ENCODE measurements at places on chromosomes 4 and X. TPM values are rescaled to one million over a fixed set of nuclear protein-coding genes. Genes with fewer than 3 reads are reported as not detected.

- DNase-seq, result no peak
- H3K4me1 ChIP-seq, result peaks cover 65% of the 10 kb centered on the region
- no peaks in the 10 kb centered on the region for H3K27me3 ChIP-seq
- H3K4me3 ChIP-seq, result no peak overlapping the region
- H3K27ac ChIP-seq, result peak overlapping the region; percentile 10
These were observed 50.0 kb downstream of the TET2 start for GRCh38 chr4:105196523-105197145.

GRCh38 chr4:77183777-77184420 lies 26.9 kb downstream of the CCNG2 start:
- H3K36me3 ChIP-seq, result no peaks in the 10 kb centered on the region
- no peak overlapping the region for H3K27ac ChIP-seq
- peaks cover 7% of the 10 kb centered on the region for H3K4me1 ChIP-seq
- H3K4me3 ChIP-seq, result no peak overlapping the region

GRCh38 chr4:48976041-48976440 lies 10.0 kb upstream of the CWH43 start:
- no peak overlapping the region for H3K27ac ChIP-seq
- peaks cover 19% of the 10 kb centered on the region for H3K27me3 ChIP-seq
- no peak for DNase-seq
- H3K36me3 ChIP-seq, result no peaks in the 10 kb centered on the region
- no peak overlapping the region for H3K4me3 ChIP-seq

GRCh38 chrX:131762802-131763234 lies 218.9 kb downstream of the OR13H1 start:
- H3K4me1 ChIP-seq, result no peaks in the 10 kb centered on the region
- no peaks in the 10 kb centered on the region for H3K27me3 ChIP-seq
- no peak for DNase-seq
- no peak overlapping the region for H3K27ac ChIP-seq
- no peaks in the 10 kb centered on the region for H3K36me3 ChIP-seq
- no peak overlapping the region for H3K4me3 ChIP-seq

DNA sequence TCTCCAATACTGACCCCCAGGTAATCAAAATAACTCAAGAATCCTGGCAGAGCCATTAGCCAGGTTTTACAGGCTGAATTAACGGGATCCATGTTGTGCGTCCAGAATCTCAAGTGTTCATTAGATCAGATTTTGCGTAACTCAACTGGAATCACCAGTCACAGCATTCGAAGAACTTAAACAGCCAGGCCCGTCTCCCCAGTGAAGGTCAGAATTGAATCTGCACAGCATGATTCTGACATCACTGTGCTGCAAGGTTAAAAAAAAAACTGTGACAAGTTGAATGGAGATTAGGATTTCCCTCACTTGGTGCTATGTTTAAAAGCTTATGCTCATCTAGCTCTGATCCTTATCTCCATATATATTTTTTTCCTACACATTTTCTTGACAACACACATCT lies 96.1 kb downstream of the ANOS1 start:
- no peak overlapping the region for H3K27ac ChIP-seq
- H3K4me3 ChIP-seq, result no peak overlapping the region
- H3K4me1 ChIP-seq, result no peaks in the 10 kb centered on the region
- no peaks in the 10 kb centered on the region for H3K27me3 ChIP-seq
- no peaks in the 10 kb centered on the region for H3K36me3 ChIP-seq

GRCh38 chr4:63232058-63232457 lies 1177.2 kb downstream of the TECRL start:
- H3K4me1 ChIP-seq, result no peaks in the 10 kb centered on the region
- H3K27me3 ChIP-seq, result no peaks in the 10 kb centered on the region
- DNase-seq, result no peak
- no peak overlapping the region for H3K27ac ChIP-seq
- no peaks in the 10 kb centered on the region for H3K36me3 ChIP-seq
- no peak overlapping the region for H3K4me3 ChIP-seq

- DNase-seq, result no peak
- no peaks in the 10 kb centered on the region for H3K27me3 ChIP-seq
- no peak overlapping the region for H3K4me3 ChIP-seq
- peak overlapping the region; percentile 74 for H3K27ac ChIP-seq
These were observed 112.5 kb downstream of the PDLIM5 start for GRCh38 chr4:94564252-94564651.

DNA sequence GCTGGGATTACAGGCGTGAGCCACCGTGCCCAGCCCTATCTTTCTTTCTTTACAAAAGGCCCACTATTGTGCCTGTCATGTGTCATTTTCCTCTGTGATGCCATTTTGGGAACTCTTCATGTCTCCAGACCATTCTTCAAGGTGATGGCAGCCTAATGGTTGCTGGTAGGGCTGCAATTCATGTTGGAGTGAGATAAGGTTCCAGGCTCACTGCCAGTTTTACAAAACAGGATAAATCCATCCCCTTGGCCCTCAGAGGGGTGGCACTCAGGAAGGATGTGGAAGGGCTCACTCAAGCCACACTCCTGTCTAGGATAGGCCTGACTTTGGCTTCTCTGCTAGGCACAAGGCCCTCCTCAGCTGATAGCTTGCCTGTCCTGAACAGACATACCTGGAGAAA lies 3.8 kb downstream of the TCEAL9 start:
- no peak for DNase-seq
- no peaks in the 10 kb centered on the region for H3K27me3 ChIP-seq

GRCh38 chr4:117466388-117466787 lies 381.0 kb upstream of the TRAM1L1 start:
- H3K27me3 ChIP-seq, result no peaks in the 10 kb centered on the region
- H3K27ac ChIP-seq, result no peak overlapping the region
- H3K4me3 ChIP-seq, result no peak overlapping the region

DNA sequence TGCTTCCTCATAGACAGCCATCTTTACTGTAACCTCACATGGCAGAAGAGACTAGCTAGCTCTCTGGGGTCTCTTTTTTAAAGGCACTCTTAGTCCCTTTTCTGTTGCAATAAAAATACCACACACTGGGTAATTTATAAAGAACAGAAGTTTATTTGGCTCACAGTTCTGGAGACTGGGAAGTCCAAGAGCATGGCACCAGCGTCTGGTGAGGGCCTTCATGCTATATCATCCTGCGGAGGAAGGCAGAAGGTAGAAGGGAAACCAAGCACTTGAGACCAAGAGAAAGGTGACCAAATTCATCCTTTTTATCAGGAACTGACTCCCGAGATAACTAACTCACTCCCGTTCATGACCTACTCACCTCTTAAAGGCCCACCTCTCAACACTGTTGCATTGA lies 5.4 kb upstream of the ANXA5 start:
- H3K27ac ChIP-seq, result no peak overlapping the region
- no peaks in the 10 kb centered on the region for H3K36me3 ChIP-seq
- no peaks in the 10 kb centered on the region for H3K27me3 ChIP-seq
- no peak overlapping the region for H3K4me3 ChIP-seq
- no peak for DNase-seq

GRCh38 chr4:87033902-87034301 lies 99.1 kb downstream of the AFF1 start:
- H3K4me3 ChIP-seq, result peak overlapping the region; percentile 43
- no peaks in the 10 kb centered on the region for H3K27me3 ChIP-seq
- DNase-seq, result no peak

GRCh38 chr4:160835789-160836188 lies 1328.0 kb downstream of the FSTL5 start:
- H3K4me1 ChIP-seq, result no peaks in the 10 kb centered on the region
- H3K4me3 ChIP-seq, result no peak overlapping the region
- H3K27me3 ChIP-seq, result no peaks in the 10 kb centered on the region
- no peak for DNase-seq
- H3K36me3 ChIP-seq, result no peaks in the 10 kb centered on the region

DNA sequence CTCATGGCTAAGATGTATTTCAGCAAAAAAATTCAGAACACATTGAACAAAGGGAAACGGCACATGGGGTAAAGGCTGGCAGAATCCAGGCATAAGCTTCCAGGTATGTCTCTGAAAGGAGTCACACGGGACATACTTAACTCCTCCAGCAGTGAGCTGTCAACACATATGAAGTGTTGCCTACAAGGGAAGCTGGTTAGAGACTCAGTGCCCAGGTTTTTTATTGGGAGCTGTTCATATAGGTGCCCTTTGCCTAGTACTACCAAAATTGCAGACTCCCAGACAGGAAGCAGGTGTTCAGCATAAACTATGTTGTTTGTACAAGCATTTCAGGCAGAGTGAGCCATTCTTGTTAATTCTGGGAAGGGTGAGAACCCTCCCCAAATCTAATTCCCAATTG lies 77.4 kb upstream of the PUDP start:
- no peaks in the 10 kb centered on the region for H3K4me1 ChIP-seq
- H3K4me3 ChIP-seq, result no peak overlapping the region
- no peak for DNase-seq
- H3K27ac ChIP-seq, result no peak overlapping the region

DNA sequence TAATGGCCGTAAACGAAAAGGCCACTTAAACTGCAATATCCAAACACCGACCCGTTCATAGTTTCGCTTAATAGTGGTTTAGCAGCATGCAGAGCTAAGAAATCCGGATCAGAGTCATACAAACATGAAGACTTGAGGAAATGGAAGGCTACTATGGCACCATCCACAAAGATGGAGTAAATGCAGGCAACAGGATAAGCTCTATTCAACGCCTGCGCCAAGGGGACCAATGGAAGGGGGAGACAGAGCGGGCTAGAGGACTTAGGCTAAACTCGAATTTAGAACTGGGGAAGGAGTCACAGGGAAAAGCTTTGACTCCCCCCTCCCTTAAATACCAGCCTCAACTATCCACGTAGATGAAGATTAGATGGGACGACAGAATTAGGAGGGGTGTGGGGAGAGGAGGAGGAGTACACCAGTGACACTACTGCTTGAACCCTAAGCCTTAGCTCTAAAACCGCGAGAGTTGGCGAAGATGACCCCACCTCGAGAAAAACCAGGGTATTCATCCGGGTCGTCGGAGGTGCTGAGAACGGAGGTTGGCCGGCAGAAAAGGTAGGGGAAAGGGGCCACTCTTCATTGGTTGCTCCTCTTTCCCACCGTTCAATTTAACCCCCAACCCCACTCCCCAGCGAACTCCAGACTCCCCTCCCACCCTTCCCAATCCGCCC lies 3.5 kb downstream of the HUWE1 start:
- peaks cover 17% of the 10 kb centered on the region for H3K36me3 ChIP-seq
- peak overlapping the region; percentile 88 for H3K27ac ChIP-seq
- H3K4me1 ChIP-seq, result peaks cover 43% of the 10 kb centered on the region
- H3K27me3 ChIP-seq, result no peaks in the 10 kb centered on the region
- DNase-seq, result no peak

DNA sequence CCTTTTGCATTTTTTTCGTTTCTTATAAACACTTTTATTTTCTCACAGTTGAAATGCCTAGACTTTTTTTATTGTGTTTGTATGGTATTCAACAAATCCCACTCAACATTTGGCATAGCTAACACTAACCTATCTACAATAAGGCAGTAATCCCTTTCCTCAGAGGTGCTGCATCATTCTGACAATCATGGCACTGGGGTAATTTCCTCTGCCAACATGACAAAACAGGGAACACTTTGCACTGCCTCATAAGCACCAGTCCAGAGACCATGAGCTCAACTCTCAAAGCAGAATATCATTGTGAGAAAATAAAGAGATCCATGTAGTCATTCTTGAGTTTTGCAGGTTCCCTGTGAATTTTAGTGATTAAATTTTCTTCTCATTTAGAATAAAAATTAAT lies 183.8 kb upstream of the INTU start:
- no peaks in the 10 kb centered on the region for H3K4me1 ChIP-seq
- no peak overlapping the region for H3K4me3 ChIP-seq
- no peak for DNase-seq
- no peak overlapping the region for H3K27ac ChIP-seq
- no peaks in the 10 kb centered on the region for H3K27me3 ChIP-seq

DNA sequence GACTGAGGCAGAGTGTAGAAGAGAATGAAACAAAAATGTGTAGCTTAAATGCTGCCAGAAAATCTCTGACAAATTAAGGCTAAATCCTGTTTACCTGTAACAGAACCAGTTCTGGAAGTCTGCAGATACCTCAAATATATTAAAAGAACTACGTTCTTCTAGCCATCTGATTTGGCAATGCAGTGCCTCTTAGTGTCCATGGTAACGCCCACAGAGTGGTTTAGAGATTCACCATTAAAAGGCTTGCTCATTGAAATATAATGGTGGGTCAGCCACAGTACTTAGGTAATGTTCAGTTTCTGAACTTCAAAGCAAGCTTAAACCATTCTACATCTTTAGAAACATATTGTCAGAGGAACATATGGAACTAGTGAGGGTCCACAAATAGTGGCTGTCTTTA lies 23.2 kb upstream of the LUZP4 start:
- H3K27ac ChIP-seq, result no peak overlapping the region
- no peaks in the 10 kb centered on the region for H3K36me3 ChIP-seq
- H3K27me3 ChIP-seq, result no peaks in the 10 kb centered on the region
- no peak overlapping the region for H3K4me3 ChIP-seq

GRCh38 chr4:39568805-39569204 lies 41.6 kb upstream of the UGDH start:
- no peak overlapping the region for H3K27ac ChIP-seq
- H3K36me3 ChIP-seq, result peaks cover 35% of the 10 kb centered on the region
- H3K27me3 ChIP-seq, result no peaks in the 10 kb centered on the region
- H3K4me1 ChIP-seq, result no peaks in the 10 kb centered on the region

DNA sequence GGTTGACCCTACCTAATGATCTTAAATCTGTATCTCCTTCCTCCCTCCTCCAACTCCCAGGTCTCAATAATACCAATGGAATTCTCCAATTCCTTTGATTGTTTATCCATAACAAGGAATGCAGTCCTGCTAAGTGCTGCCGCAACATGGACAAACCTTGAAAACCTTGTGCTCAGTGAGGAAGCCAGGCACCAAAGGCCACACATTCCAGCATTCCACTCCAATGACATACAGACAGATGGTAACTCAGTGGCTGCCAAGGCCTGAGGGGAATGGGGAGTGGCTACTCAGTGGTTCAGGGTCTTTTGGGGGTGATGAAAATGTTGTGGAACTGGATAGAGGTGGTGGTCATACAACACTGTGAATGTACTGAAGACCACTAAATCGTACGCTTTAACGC lies 10.4 kb downstream of the HAUS7 start:
- peaks cover 14% of the 10 kb centered on the region for H3K4me1 ChIP-seq
- peaks cover 6% of the 10 kb centered on the region for H3K36me3 ChIP-seq
- H3K4me3 ChIP-seq, result no peak overlapping the region
- no peak overlapping the region for H3K27ac ChIP-seq
- H3K27me3 ChIP-seq, result no peaks in the 10 kb centered on the region

DNA sequence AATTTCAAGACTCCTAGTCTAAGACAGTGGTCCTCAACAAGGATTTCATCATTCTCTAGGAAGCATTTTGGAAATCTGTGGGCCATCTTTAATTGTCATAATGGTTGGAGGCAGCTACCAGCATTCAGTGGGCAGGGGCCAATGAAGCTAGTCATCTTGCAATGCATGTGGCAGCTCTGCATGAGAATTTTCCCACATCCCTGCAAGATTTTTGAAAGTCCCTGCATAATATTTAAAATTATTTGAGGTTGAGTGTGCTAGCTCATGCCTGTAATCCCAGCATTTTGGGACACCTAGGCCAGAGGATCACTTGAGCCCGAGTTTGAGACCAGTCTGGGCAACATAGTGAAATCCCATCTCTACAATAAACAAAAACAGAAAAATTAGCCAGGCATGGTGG lies 44.0 kb downstream of the PCYT1B start:
- no peak for DNase-seq
- H3K4me1 ChIP-seq, result no peaks in the 10 kb centered on the region
- H3K27me3 ChIP-seq, result no peaks in the 10 kb centered on the region
- H3K36me3 ChIP-seq, result no peaks in the 10 kb centered on the region
- H3K27ac ChIP-seq, result no peak overlapping the region
- no peak overlapping the region for H3K4me3 ChIP-seq

Gene DTHD1
- total RNA-seq, result not detected

Gene TADA2B
- 33.7 TPM for total RNA-seq

Gene HSFX1
- total RNA-seq, result 3.0 TPM

Gene CPE
- 43.2 TPM for total RNA-seq

Gene CENPVL2
- not detected for total RNA-seq

Gene DOCK11
- total RNA-seq, result 3.8 TPM

Gene DMRTC1
- total RNA-seq, result not detected

Gene FBXW7
- 56.7 TPM for total RNA-seq

Gene TMPRSS11F
- total RNA-seq, result not detected

Gene KCNIP4
- total RNA-seq, result not detected

Gene FRMPD4
- 2.8 TPM for total RNA-seq

Gene TMEM185A
- 42.2 TPM for total RNA-seq

Gene CXorf49B
- not detected for total RNA-seq
